ENCODE measurements at places on chromosomes 7 and 10.

- DNase-seq = no peak
These were observed 166.0 kb upstream of the GDF10 start for GRCh38 chr10:47133871-47134570.

DNA sequence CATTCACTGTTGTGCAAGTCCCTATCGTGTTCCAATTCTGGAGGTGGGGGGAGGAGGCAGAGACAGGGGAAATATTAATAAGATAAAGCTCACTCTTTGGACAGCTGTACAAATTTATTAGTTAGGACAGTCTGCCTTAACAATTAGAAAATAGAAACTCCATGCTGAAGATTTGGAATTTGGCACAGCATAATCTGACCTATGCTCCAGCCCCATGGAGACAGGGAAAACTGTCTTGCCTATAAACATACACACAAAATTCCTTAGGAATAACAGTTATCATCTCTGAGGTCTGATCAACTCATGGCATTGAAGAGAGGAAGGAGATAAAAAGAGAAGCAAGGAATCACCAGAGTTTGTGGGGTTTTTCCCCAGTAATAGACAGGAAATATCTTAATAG lies 335.4 kb upstream of the MEOX2 start:
- no peak for DNase-seq

GRCh38 chr10:43942096-43942850 lies 293.6 kb upstream of the ZNF32 start:
- DNase-seq = no peak

GRCh38 chr10:14293526-14293925 lies 37.2 kb downstream of the FRMD4A start:
- DNase-seq = no peak

DNA sequence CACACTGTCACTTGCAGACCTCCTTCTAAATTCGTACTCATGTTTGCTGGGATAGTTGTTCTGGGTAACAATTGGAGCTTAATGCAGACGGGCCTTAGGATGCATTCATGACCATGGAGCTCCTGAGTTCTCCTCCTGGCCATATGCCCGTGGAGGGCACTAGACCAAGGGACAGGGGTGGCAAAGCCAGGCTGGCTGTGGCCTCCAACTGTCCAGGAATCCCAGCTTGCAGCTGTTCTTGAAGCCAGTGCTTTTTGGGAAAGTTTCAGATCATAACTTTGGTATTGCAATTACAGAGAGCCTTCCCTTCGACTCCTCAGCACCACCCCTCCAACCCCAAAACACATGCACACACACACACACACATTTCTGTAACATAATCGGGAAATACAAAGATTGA lies 30.6 kb downstream of the ANTXRL start:
- DNase-seq = no peak

- DNase-seq = no peak
These were observed 285.6 kb downstream of the USP6NL start for GRCh38 chr10:11325817-11326216.

GRCh38 chr7:48251766-48252165 lies 80.5 kb downstream of the ABCA13 start:
- no peak for DNase-seq

GRCh38 chr7:34158368-34159153 lies 253.2 kb downstream of the BMPER start:
- DNase-seq = no peak

DNA sequence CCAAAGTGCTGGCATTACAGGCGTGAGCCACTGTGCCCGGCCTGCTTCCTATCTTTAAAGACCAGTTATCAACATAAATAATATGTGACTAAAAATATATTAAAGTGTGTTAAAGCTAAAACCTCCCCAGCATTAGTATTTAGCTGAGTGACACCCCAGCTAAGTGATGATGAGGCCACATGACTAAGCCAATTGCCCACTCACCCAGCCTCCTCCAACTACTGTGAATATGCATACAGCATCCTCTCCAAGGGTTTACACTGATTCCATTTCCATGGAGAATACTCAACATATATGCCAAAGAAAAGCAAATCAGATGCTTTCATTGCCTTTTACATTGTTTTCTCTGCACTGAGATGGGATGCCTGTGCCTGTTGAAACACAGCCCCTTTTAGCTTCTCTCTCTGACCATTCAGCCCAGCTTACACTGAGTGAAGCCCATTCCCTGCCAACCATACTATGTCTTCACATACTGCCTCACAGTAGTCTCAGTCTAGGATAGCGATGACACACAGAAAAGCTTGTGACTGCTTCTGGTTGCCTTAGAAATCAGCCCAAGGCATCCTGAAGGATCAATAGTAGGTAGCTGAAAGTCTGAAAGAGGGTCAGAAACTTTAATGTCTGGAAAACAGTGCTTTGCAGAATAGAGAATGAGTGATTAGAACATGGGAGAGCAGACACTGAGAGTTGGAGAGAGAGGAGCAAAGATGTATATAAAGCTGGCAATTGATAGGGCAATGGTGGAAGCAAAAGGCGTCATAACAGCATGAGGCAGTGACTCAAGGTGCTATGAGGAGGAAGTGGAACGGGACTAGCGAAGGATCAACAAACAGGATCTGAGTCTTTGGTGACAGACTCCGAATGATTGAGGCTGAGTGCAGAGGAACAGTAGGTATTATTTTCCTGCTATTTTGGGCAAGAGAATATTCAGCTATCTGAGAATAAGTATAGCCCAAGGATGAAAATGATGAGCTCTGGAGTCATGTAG lies 19.8 kb upstream of the ATE1 start:
- no peak for DNase-seq

DNA sequence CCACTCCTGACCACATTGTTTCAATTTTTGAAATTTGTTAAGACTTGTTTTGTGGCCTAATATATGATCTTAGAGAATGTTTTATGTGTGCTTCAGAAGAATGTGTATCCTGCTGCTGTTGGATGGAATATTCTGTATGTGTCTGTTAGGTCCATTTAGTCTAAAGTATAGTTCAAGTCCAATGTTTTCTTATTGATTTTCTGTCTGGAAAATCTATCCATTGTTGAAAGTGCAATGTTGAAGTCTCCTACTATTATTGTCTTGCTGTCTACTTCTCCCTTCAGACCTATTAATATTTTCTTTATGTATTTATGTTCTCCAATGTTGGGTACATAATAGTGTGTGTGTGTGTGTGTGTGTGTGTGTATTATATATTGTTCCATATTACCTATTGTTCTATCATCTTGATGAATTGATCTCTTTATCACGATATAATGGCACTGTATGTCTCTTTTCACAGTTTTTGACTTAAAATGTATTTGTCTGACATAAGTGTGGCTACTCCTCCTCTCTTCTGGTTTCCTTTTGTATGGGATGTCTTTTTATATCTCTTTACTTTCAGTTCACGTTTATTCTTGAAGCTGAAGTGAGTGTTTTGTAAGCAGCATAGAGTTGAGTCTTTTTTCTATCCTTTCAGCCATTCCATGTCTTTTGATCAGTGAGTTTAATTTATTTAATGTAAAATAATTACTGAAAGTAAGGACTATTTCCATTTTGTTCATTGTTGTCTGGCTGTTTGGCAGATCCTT lies 61.3 kb downstream of the AKR1D1 start:
- DNase-seq = no peak

DNA sequence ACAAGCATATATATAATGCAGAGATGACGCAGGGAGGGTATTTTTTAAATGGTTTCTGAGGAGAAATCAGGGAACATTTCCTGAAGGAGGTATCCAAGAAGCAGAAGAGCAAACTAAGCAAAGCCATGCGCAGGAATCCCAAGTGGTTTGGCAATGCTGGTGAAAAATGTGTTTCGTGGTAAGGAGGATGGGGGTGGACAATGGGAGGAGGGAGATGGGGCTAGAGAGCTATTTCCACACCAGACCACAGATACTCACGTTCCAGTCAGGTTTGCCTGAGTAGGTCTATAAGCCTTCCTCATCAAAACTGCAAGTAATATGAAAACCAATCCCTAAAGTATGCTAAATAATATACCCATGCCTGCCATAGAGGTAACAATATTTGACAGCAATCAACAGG lies 223.7 kb upstream of the MKLN1 start:
- no peak for DNase-seq

DNA sequence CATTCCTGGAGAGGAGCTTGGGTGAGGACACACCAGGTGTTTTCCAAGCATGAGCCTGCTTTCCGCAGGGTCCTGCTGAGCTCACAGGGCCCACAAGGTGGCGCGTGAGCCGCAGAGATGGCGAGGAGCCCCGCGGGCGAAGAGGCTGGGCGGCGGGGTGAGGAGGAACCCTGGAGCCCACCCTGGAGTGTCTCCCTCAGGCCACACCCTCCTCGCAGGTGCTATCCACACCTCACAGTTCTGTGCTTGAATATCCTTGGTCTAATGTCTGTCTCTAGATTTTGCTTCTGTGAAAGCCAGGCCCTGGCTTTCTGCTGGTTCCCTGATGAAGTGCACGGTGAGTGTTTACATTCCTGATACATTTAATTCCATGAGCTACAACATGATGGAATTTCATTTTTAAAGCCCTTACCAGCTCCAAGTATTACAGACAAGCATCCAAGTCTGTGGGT lies 433.6 kb downstream of the ACTR3B start:
- DNase-seq = no peak

DNA sequence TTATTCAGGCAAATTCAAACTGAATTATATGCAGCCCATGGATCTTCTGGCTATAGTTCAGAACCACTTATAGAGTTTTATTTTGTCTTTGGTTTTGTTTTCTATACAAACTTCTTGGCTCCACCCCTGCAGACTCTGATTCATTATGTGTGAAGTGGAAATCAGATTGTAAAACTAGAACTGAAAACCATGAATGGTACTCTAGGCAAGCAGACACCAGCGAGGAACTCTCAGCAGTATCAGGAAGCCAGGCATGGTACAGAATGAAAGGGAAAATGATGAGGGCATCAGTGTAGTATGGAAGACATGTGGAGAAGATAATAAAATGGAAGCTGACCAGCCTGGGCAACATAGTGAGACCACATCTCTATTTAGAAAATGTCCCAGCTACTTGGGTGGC lies 1026.9 kb upstream of the C7orf33 start:
- DNase-seq = no peak

- DNase-seq = peak; percentile 1
These were observed 337.5 kb upstream of the KCND2 start for GRCh38 chr7:119935418-119936025.

DNA sequence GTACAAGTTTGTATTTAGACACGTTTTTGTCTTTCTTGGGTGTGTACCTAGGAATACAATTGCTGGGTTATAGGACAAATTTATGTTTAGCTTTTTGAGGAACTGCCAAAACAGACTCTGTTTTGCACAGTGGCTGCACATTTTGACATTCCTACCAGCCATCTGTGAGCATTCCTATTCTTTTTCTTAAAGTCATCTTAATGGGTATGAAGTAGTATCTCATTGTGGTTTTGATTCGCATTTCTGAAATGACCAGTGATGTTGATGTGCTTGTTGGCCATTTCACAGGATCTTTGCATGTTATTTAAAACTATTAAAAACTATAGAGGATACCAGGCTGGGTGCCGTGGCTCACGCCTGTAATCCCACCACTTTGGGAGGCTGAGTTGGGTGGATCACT lies 32.6 kb upstream of the IL15RA start:
- DNase-seq = no peak

DNA sequence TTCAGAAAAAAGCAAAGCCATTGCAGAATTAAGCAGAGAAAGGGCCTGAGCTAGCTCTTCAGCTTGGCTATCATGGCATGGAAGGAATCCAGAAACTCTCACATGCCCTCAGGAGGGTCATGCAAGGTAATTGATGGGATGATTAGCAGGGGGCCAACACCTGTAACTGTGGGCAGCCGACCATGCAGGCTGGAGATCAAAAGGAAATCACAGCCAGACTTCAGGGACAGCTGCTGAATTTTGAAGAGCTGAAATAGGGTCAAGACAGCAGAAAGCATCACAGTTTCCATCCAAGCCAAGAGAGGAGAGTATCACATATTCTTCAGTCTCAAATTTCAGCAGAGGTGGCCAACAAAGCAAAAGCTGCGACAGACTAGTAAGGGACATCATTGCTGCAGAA lies 239.6 kb upstream of the STEAP1 start:
- no peak for DNase-seq

DNA sequence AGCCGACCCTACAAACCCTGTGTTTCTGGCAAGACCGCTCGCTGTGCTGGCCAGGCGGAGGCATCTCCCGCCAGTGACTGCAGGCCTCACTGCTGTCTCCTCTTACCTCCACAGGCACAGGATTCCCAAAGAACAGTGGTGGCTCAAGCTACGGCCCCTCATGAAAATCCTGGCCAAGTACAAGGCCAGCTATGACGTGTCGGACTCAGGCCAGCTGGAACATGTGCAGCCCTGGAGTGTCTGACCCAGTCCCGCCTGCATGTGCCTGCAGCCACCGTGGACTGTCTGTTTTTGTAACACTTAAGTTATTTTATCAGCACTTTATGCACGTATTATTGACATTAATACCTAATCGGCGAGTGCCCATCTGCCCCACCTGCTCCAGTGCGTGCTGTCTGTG lies 36.2 kb downstream of the PITRM1 start:
- no peak for DNase-seq

DNA sequence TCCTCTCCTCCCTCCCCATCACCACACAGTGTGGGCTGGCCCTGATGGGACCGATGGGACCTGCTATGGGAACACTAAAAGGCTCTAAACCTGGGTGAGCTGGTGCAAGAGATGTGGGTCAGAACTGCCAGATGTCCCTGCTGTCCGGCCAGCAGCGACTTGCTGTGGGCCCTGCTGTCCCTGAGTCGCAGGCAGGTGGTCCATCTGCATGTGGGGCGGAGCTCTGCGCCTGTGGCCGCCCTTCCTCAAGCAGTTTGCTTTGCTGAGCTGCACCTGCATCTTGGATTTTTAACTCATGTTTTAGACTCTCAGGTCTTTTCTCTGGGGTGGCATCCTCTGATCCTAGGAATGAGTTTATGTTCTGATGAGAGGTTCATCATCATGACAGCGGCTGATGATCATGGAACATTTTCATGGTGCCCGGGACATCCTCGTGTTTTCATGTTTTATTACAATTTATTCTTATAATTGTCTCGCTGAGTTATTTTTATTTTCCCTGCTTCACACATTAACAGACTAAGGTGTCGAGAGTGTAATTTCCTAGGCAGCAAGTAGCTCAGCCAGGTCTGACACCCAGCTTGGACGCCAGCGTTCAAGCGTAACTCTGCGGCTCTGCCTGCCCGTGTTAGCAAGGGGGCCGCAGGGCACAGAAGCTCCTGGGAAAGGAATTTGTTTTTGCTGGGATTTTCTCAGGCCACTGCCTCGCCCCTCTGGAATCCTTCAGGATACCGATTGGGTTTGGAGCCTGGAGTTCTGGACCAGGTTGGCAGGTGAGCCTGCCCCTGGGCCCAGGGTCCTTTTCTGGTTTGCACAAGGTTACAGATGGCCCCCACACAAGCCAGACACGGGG lies 615.2 kb upstream of the FOXK1 start:
- DNase-seq = no peak

DNA sequence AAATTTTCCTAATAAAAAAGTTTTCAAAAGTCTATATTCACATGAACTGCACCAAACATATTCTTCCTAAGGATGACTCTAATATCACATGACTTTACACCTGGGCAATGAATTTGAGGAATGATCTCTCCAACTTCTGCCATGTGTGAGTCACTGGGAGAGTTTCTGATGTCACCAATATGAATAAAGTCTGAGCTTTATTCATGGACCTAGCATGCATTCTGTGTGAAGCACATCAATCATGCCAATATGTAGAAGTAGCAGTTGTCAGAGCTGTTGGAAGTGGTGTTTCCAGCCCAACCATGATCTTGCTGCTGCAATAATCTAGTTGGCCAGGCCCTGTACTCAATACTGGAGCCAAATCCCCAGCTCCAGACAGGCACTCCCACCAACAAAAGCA lies 91.7 kb upstream of the IFRD1 start:
- no peak for DNase-seq
